ENCODE measurements at places on chromosomes 4 and X.

DNA sequence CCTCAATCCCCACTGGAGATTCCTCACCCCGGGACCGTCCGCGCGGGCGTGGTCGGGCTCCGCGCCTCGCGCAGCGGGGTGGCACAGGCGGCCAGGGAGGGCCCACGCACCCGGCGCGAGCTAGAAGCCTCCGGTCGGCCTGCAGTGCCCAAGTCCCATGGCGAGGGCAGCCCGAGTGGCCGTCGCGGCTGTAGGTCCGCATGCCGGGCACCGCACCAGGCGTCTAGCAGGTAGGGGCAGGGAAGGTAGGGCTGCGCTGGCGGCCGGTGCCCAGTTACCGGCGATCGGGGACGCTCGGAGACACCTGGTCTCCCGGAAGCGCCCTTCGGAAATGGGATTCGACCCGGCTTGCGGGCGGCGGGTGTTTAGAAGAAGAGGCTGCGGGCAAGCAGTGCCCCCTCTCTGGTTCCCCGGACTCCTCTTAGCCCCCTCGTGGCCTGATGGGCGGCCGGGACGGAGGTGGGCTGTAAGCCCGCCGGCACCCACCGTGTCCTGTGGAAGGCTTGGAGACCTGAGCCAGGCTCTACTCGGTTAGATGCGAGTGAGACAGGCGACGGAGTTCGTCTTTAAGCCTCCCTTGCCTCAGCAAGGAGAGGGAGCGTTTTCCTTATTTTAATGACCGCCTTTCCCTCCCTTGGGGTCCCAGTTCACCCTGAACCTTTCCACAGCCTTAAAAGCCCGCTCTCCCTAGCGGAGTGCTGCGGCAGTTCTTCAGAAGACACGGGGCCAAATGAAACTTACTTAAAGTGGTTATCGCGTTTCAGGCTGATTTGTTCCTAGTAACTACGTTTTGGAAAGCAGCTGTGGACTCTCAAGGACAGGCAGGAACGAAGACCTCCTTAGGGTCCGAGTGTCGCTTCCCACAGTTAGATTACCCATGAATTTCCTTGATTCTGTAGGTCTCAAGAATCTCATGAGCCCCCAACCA lies 821 bp downstream of the SLITRK2 start:
- DNase-seq, result peak; percentile 6

DNA sequence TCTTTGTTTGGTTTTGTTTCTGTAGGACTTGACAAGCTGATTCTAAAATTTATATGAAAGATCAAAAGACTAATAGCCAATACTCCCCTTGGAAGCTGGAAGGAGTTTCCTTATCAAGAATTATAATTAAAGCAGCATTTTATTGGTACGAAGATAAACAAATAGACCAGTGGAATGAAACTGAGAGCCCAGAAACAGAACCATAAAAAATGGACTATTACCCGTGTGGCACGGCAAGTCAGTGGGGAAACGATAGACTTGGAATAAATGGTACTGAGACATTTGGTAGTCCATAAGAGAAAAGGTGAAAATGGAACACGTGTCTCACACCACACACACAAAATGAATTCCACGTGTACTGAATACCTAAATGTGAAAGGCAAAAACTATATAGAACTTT lies 42.4 kb upstream of the CEP135 start:
- DNase-seq, result no peak

DNA sequence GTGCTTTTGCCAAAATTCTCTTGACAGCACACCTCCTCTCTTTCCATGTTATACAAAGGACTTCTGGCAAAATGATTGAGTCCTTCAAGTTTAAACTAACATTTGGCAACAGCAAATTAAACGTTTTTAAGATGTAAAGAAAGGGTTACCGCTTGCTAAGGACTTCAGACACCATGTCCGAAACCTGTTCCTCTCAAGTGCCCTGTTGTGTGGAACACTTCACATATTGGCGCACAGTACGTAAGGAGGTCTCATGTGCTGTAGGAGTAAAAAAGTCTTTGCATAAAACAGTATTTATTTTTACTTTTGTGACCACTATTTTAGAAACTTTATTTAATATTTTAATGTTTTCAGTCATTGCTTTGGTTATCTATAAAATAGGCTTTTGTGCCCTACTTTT lies 33.7 kb upstream of the HPRT1 start:
- DNase-seq, result no peak

DNA sequence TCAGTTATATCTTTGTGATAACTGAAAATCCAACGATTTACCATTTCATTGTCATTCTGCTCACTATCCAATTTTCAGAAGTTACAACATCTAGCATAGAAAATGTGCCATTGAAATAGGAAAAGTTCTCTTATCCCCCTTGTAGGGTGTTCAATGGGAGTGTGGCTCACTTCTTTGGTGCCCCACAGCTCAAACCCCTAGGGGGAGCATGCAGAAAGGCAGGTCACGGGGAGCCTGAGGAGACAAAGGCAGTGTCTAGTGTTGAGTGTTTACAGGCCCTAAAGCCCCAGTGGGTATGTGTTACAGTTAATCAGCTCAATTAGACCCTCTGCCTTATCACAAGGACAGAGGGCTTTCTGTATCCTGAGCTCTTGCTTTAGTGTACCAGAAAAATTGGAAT lies 243.4 kb upstream of the GRID2 start:
- no peak for DNase-seq

- DNase-seq, result no peak
Measured at GRCh38 chrX:149711545-149712236, at the start of gene MAGEA11. Gene MAGEA11 (plus strand): TSS chrX:149712060. CDS start chrX:149713160, 1,100 bp downstream.

- no peak for DNase-seq
Measured at GRCh38 chr4:17552427-17552826, 24.6 kb upstream of the LAP3 start.

- no peak for DNase-seq
Measured at GRCh38 chrX:103932133-103932532, 30.3 kb upstream of the TMSB15B start.

GRCh38 chr4:20480165-20480947 lies 219.9 kb upstream of the PACRGL start:
- DNase-seq, result no peak

GRCh38 chrX:10217198-10217597 lies 60.4 kb downstream of the CLCN4 start:
- DNase-seq, result no peak

- DNase-seq, result no peak
Measured at GRCh38 chrX:150525061-150525919, 43.1 kb upstream of the MTM1 start.

DNA sequence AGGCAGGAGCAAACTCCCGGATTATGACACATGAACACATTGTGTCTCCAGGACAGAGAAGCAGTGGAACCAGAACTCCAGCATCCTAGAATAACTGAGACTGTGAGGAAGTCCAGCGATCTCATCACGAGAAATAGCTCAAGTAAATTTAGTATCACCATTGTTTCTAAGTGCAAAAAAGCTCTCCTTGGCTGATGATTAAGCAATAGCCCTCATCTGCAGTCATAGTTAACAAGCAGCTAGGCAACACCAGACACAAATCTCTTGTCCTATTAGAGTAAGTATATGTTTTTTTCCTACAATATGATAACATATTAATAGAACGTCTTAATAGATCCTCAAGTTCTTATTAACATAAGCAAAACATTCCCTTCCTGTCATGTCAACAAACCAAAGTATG lies 2.4 kb upstream of the CFAP299 start:
- no peak for DNase-seq

GRCh38 chrX:123188081-123188480 lies 4.0 kb downstream of the GRIA3 start:
- DNase-seq, result no peak

DNA sequence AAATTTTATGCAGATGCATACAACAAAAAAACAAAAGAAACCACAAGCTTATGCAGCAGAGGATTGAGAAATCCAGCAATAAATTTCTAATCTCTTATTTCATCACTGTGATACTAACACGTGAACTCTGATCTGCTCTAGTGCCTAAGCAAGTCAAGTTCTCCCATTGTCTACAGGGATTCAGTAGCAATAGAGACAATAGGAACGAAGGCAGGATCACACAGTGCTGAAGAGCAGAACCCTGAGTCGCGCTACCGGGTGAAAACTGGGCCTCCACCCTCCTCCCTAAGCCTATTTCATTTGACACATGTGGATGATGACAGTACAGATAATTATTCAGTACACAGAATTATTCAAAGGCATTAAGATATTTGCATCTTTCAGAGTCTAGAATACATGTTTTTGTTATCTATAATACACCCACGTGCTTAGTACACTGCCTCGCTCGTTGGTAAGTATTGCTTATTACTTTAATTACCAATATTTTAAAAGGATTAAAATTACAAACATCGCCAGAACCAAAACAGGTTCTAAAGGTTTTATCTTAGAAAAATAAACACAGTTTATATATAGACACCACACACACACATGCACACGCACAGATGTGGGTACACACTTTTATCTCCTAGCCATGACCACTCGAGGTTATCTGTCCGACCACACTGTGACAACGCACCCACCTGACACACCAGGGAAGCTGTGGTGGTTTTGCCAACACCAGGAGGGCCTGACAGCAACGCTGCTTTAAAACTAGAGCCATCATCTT lies 60.1 kb downstream of the RFC1 start:
- DNase-seq, result no peak

GRCh38 chr4:150769248-150769647 lies 187.3 kb downstream of the MAB21L2 start:
- no peak for DNase-seq

GRCh38 chrX:78456909-78457308 lies 129.5 kb upstream of the CYSLTR1 start:
- no peak for DNase-seq

DNA sequence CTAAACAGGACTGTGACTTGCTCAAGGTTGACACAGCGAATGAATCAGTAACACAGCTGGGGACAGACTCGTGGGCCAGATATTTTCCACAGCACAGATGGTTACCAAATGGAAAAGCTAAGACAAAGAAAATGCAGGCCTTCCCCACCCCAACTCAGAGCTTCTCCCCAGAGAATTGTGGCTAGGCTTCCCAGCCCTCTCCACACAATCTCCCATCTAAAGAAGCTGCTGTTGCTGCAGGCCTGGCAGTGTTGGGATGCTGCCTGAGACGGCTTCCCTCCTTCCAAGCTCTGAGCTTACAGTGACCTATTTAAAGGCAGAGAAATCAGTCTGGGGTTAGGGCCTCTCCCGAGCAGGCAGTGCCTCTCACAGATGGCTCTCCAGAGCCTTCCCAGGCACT lies 46.5 kb upstream of the PGRMC1 start:
- DNase-seq, result no peak

DNA sequence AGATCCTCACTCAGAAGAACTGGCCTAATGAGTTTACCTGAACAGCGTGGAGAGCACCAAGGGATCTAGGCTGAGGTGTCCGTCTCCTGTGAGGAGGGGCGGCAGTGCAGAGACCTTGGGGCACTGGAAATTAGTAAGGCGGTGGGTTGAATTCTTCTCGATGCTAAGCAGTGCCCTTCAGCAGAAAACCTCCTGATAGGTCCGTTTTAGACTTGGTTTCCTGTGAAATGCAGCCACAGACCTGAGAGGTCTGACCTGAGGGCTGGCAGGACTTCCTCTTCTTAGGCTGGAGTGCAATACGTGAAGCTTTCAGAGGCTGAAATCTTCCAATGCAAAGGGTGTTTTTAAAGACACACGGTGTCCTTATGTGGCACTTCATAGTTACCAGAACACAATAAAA lies at the start of gene CLNK:
Gene CLNK (minus strand): TSS at position 138 of the 400 bp plus-strand sequence. CDS start 16,899 bp downstream, outside the sequence.
- DNase-seq, result no peak

DNA sequence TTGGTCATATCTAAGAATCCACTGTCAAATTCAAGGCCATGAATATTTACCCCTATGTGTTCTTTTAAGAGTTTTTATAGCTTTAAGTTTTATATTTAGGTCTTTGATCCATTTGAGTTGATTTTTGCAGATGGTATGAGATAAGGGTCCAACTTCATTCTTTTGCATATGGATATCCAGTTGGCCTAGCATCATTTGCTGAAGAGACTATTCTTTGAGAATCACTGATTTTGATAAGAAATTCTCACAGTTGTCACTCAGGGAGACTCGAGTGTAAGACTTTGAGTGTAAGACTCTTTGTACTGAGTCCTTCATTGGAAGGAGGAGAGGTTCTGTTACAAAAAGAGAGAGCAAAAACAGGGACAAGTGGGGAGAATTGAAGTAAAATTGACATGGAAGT lies 74.8 kb downstream of the CBLL2 start:
- DNase-seq, result no peak

GRCh38 chr4:168619266-168619631 lies 122.4 kb downstream of the PALLD start:
- DNase-seq, result no peak

DNA sequence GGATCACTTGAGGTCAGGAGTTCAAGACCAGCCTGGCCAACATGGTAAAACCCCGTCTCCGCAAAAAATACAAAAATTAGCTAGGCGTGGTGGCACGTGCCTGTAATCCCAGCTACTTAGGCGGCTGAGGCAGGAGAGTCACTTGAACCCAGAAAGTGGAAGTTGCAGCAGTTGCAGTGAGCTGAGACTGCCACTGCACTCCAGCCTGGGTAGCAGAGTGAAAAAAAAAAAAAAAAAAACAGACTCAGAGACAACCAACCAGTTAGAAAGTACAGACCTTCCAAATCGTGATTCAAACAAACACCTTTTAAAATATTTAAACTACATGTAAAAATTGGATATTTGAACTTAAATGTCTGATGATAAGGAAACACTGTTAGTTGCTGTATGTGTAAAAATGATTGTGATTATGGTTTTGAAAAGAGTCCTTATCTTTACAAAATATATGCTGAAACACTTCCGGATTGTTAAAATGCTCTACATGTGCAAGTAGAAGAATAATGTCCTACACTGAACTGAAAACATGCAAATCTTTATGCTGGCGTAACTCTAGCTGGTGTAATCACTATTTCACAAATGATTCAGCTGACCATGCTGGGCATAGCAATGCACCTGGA lies 37.8 kb downstream of the SH3KBP1 start:
- DNase-seq, result no peak

GRCh38 chr4:188534917-188535316 lies 395.7 kb downstream of the TRIML1 start:
- no peak for DNase-seq

DNA sequence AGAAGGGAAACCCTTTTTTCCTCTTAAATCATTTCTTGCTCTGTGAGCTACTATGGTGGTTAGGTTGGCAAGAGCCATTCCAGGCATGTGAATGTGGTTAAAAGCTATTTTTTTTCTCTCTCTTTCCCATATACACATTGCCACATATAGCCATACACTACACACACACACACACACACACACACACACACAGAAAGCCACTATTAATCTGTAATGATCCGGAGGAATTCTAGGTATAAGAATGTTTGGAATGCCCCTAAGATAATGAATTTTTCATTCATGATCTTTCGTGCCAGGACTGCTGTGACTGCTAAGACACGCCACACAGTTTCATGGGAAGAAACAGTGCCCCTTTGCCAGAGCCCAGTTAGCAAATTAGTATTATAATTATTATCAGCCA lies 21.8 kb upstream of the TLL1 start:
- no peak for DNase-seq

DNA sequence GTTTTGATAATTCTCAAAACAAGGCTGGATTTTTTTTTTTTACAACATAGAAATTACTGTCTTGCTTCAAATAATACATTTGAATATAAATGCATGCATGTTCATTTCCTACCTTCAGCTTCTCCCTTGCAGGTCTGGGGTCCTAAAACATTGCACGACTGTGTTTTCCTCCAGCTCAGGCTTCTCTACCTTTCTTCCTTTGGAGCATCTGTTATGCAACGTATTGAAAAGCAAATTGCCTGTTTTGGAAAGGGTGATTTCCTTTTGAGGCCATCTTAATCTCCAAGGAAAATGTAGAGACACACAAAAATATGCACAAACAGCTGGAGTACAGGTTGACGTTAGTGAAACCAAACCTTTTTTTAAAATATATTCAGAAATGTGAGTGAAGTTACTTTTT lies 115.6 kb upstream of the TLL1 start:
- no peak for DNase-seq
